ENCODE measurements at places on chromosomes 1 and 21. TPM values are rescaled to one million over a fixed set of nuclear protein-coding genes. Genes with fewer than 3 reads are reported as not detected.
A peak's percentile ranks its signal among the peaks of the same experiment; 100 is the strongest.

GRCh38 chr1:185926588-185926987, 192.4 kb downstream of the HMCN1 start:
- H3K27me3 ChIP-seq: no peaks in the 10 kb centered on the region
- no peaks in the 10 kb centered on the region for H3K4me1 ChIP-seq
- H3K27ac ChIP-seq: no peak overlapping the region
- H3K4me3 ChIP-seq: no peak overlapping the region
- DNase-seq: no peak
- H3K36me3 ChIP-seq: no peaks in the 10 kb centered on the region

- peaks cover 2% of the 10 kb centered on the region for H3K4me1 ChIP-seq
- no peaks in the 10 kb centered on the region for H3K27me3 ChIP-seq
- H3K4me3 ChIP-seq: no peak overlapping the region
- H3K36me3 ChIP-seq: no peaks in the 10 kb centered on the region
Observed at GRCh38 chr1:75305061-75305460, 170.9 kb downstream of the LHX8 start.

DNA sequence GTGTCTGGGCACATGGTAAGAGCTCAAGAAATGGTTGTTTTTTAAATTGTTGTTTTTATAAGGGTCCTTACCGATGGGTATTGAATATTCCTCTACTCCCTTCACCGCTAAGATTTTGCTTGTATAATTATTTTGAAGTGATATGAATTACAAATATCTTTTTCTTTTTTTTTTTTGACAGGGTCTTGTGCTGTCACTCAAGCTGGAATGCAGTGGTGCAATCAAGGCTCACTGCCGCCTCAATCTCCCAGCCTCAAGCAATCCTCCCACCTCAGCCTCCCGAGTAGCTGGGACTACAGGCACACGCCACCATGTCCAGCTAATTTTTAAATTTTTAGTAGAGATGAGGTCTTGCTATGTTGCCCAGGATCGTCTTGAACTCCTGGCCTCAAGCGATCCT, 27.1 kb upstream of the RAB3GAP2 start:
- H3K4me3 ChIP-seq: no peak overlapping the region
- DNase-seq: no peak
- H3K36me3 ChIP-seq: no peaks in the 10 kb centered on the region
- no peaks in the 10 kb centered on the region for H3K4me1 ChIP-seq
- peaks cover 6% of the 10 kb centered on the region for H3K27me3 ChIP-seq
- H3K27ac ChIP-seq: no peak overlapping the region

OPRD1 gene
- not detected for total RNA-seq

ZNF436 gene
- 5.0 TPM for total RNA-seq

DNA sequence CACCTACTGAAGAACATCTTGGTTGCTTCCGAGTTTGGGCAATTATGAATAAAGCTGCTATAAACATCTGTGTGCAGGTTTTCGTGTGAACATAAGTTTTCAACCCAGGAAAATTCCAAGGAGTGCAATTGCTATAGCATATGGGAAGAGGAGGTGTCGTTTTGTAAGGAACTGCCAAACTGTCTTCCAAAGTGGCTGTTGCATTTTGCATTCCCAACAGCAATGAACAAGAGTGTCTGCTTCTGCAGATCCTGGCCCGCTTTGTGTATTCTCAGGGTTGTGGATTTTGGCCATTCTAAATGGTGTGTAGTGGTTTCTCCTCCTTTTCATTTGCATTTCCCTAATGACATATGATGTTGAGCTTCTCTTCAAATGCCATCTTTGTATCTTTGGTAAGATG, 23.8 kb downstream of the GNG4 start:
- DNase-seq: no peak
- no peak overlapping the region for H3K27ac ChIP-seq
- peaks cover 15% of the 10 kb centered on the region for H3K4me1 ChIP-seq
- H3K4me3 ChIP-seq: no peak overlapping the region

GRCh38 chr1:59903141-59903754, 23.3 kb downstream of the CYP2J2 start:
- DNase-seq: peak; percentile 45
- H3K4me3 ChIP-seq: no peak overlapping the region
- H3K27ac ChIP-seq: no peak overlapping the region
- H3K27me3 ChIP-seq: no peaks in the 10 kb centered on the region
- no peaks in the 10 kb centered on the region for H3K36me3 ChIP-seq
- H3K4me1 ChIP-seq: no peaks in the 10 kb centered on the region

DNA sequence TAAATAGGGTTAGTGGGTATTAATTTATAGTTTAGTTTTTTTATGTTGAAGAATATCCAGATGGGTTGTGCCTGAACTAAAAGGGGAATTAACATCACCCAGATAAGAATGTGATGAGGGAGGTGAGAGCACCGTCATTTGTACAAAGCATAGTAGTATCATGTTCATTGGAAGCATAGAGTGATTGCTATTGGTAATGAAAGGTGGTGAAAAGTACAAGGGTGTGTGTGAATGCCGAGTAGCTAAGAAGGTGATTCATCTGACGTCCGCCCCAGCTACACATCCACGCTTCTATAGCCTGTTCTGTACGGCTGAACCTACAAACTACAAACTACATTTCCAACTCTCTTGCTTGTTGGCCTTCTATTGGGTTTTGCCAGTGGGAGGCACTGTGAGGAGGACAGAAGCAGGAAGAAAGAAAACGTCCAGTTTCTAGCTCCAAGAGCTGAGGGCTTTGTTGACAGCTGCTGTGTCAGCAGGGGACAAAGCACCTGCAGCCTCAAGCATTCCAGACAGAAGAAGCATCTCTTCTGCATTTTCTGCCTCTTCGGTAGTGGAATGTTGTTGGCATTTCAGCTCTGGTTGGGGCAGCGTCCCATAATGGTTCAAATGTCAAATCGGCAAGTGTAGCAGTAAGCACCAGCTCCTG, 404.8 kb downstream of the KCTD3 start:
- no peaks in the 10 kb centered on the region for H3K4me1 ChIP-seq
- no peaks in the 10 kb centered on the region for H3K27me3 ChIP-seq
- H3K36me3 ChIP-seq: no peaks in the 10 kb centered on the region
- no peak overlapping the region for H3K4me3 ChIP-seq

GRCh38 chr1:111582016-111582415, 37.6 kb upstream of the RAP1A start:
- no peak overlapping the region for H3K4me3 ChIP-seq
- H3K36me3 ChIP-seq: no peaks in the 10 kb centered on the region
- DNase-seq: no peak
- H3K27ac ChIP-seq: no peak overlapping the region
- no peaks in the 10 kb centered on the region for H3K4me1 ChIP-seq

GRCh38 chr1:24946861-24947658, 17.0 kb upstream of the RUNX3 start:
- peak overlapping the region; percentile 83 for H3K27ac ChIP-seq
- H3K4me3 ChIP-seq: peak overlapping the region; percentile 22
- H3K27me3 ChIP-seq: no peaks in the 10 kb centered on the region
- H3K4me1 ChIP-seq: peaks cover 94% of the 10 kb centered on the region

GRCh38 chr1:197862671-197863070, 39.8 kb upstream of the C1orf53 start:
- no peaks in the 10 kb centered on the region for H3K4me1 ChIP-seq
- DNase-seq: no peak
- no peak overlapping the region for H3K4me3 ChIP-seq
- H3K27ac ChIP-seq: no peak overlapping the region
- peaks cover 2% of the 10 kb centered on the region for H3K27me3 ChIP-seq
- no peaks in the 10 kb centered on the region for H3K36me3 ChIP-seq

DNA sequence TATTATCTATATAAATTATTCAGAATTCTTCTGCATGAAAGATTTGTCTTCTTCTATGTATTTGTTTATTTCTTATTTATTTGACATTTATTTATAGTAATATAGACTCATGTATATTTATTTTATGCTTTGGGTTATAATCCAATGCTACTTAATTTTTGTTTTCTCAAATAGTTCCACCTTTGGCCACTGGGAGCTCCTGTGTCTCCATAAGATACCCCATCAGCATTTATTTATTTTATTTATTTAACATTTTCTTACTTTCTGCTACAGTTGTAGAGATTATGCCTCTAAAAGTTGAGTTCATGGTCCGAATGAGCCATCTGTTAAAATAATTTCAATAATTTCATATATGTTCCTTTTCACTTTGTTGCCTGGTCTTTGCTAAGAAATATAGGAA, 289.4 kb downstream of the ADGRL2 start:
- no peaks in the 10 kb centered on the region for H3K27me3 ChIP-seq
- H3K4me1 ChIP-seq: no peaks in the 10 kb centered on the region
- no peak overlapping the region for H3K4me3 ChIP-seq
- no peak overlapping the region for H3K27ac ChIP-seq

All from activated CD8-positive, alpha-beta T cell treated with anti-CD3 and anti-CD28 coated beads, Interleukin-2, amount 10 ng/mL, durations not matched to agents 7 days and 5 days (primary cell).